ENCODE measurements at places on chromosomes 2 and 18.

- DNase-seq = no peak
Measured at GRCh38 chr2:3492951-3493614, 26.2 kb downstream of the ADI1 start.

DNA sequence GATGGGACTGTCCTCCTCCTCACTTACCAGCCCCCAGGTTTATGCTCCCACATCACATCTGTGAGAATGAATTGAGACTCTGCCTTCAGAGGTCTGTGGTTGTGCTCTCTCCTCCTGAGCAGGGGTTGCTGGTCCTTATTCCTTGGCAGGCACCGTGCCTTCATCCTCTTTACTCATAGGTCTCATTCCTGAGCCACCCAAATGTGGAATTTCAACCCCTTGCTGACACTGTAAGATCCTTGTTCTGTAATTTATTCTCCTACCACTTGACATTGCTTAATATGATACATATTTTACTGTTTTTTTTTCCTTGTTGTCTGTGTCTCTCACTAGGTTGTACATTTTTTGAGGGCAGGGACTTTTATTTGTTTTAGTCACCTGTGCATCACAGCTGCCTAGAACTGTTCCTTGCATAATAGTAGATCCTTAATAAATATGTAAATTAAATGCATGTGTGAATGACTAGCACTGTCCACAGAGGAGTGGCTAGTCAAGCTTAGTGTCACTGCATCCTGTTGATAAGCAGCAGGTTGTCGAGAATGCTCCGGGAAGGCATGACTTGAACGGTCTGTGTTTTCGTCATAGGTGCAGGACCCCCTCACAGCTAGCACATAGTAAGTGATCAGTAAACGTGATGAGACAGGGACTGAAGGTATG is 180.6 kb downstream of the ZNF407 start:
- no peak for DNase-seq

DNA sequence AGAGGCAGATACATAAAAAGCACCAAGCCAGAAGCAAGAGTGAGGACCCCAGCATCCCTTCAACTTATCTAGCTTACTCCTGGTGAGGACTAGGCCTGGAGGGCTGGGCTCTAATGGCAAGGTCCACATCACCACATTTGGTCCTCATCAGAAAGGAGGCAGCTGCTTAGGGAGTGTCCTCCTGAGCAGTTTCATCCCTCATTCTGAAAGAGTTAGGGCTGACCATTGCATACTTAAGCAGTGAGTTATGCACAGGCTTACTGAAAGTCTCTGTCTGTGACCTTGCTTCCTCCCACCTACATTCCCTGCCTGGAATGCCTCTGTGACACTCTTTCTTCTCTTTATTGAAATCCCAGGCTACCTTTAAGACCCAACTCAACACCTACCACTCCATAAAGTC is 301.8 kb upstream of the ACVR2A start:
- DNase-seq = no peak

- no peak for DNase-seq
Measured at GRCh38 chr2:10561288-10562035, 113.3 kb upstream of the ODC1 start.

- peak; percentile 16 for DNase-seq
Measured at GRCh38 chr2:230908092-230908594, 16.9 kb downstream of the GPR55 start.

DNA sequence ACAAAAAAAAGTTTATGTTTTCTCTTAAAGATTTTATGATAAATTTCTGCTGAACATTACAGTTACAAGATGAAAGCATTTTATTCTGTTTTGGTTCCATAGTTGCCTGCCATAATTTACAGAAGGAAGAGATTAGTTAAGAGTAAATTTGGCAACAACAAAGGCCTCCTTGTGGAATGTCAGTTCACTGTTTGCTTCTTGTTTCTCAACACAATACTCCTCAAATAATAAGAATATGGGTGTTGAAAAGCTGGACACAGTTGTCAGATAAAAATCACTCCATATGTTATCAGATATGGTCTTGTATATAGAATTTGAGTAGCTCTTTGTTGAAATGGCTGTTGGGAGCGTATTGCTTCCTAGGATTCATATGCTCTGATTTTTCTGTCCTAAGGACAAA is 359.5 kb downstream of the CPS1 start:
- no peak for DNase-seq

- no peak for DNase-seq
Measured at GRCh38 chr2:225842939-225843338, 443.4 kb downstream of the NYAP2 start.

DNA sequence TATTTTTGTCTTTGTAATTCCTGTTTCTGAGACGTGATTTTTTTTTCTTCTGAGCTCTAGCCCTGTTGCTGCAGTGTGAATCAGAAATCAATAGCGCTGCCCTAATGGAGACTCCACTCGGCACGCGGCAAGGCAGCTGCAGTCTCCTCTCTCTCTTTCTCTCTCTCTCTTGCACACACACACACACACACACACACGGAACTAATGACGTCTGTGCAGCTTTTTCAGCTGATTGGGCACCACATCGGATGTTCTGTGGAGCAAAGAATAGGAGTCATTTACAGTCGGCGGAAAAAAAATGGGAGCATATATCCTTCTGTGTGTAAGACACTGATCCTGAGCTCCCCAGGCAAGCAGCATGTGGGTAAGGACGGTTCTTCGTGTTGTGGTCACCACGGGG is 2.0 kb upstream of the MYT1L start:
- DNase-seq = no peak
